HT1080 (cell line): ENCODE measurements at places on chromosomes 5 and 9. TPM values are rescaled to one million over a fixed set of nuclear protein-coding genes. Genes with fewer than 3 reads are reported as not detected.
A peak's percentile ranks its signal among the peaks of the same experiment; 100 is the strongest.

The PCDHGA8 gene
- total RNA-seq, result 0.17 and 0.61 TPM in 2 replicates

The SOWAHA gene
- total RNA-seq, result not detected in 2 replicates

The FBXW2 gene
- 24.1 and 67.1 TPM in 2 replicates for total RNA-seq

The GABRA6 gene
- total RNA-seq, result 1.9 and 2.9 TPM in 2 replicates

The NOL6 gene
- total RNA-seq, result 107 and 110 TPM in 2 replicates

The SELENOP gene
- not detected in 2 replicates for total RNA-seq

The NTRK2 gene
- total RNA-seq, result not detected in 2 replicates

The TLR4 gene
- total RNA-seq, result 15.5 and 16.4 TPM in 2 replicates

The TXNDC8 gene
- total RNA-seq, result not detected in 2 replicates

The NR2F1-AS1 gene
- 2.2 and 3.0 TPM in 2 replicates for total RNA-seq

The CFAP90 gene
- not detected in 2 replicates for total RNA-seq

The TAF11L5 gene
- not detected in 2 replicates for total RNA-seq

The SPINK13 gene
- 0.30 TPM in 1 of 2 replicates, not detected in the other for total RNA-seq

The DMRT3 gene
- total RNA-seq, result not detected in 2 replicates

- DNase-seq, result no peak
Measured at GRCh38 chr9:126528915-126529314, 84.8 kb upstream of the LMX1B start.

- no peak for DNase-seq
Measured at GRCh38 chr5:11247224-11247623, 486.2 kb upstream of the DAP start.

- DNase-seq, result no peak
Measured at GRCh38 chr9:116112236-116112635, 41.4 kb upstream of the PAPPA start.

GRCh38 chr5:53426878-53427277 lies 53.6 kb upstream of the FST start:
- no peak for DNase-seq

- DNase-seq, result no peak
Measured at GRCh38 chr5:6859951-6860638, 146.9 kb downstream of the TENT4A start.

DNA sequence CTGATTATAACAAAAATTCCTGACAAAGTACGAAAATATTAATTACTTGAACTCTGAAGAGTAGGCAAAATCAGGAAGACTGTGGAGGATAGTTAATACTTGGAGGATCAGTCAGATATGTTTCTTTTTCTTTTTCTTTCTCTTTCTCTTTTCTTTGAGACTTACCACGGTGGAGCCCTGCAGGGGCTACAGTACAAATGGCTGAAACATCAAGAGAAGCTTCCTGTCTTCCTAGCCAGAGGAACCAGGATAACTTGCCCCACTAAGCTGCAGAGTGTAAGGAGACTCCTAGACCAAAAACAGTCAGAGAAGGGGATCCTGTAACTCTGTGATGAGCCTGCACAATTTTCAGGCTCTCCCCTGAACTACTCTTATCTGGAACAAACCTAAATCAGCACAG lies 324.6 kb upstream of the TYRP1 start:
- DNase-seq, result no peak

DNA sequence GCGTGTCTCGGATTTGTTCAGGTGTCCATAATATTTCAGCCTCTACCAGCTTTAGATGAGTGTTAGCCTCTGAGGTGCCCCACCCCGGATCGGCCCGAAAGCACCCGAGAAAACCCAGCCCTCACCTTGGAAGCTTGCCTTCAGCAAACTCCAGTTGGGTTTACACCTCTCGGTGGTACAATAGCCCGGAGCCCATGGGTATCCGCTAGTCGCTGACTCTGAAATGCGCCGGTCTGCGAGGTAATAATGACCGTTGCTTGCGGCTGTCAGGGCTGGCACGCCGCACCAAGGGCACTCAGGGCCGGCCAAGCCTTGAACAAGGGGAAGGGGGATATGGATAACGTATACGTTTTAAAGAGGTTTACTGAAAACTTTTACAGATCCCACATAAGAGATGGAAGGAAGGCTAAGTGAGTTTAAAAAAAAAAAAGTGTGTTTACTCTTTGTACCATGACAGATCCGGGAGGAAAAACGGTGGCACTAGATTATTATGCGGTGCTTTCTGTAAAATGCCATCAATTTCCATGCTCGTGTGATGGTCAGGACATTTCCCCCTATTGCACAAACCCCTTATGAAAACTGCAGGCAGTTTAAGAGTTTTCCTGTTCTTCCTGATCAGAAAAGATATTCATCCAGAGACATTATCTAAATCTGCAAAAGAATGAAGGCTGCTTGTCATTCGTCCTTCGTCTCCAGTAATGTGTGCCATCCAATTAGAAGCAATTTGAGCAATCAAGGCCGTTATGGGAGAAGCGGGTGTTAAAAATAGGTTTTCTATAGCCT lies 124.2 kb downstream of the TMEM161B start:
- DNase-seq, result no peak

GRCh38 chr5:139633295-139634027 lies 14.7 kb upstream of the CXXC5 start:
- peak; percentile 84 for DNase-seq

DNA sequence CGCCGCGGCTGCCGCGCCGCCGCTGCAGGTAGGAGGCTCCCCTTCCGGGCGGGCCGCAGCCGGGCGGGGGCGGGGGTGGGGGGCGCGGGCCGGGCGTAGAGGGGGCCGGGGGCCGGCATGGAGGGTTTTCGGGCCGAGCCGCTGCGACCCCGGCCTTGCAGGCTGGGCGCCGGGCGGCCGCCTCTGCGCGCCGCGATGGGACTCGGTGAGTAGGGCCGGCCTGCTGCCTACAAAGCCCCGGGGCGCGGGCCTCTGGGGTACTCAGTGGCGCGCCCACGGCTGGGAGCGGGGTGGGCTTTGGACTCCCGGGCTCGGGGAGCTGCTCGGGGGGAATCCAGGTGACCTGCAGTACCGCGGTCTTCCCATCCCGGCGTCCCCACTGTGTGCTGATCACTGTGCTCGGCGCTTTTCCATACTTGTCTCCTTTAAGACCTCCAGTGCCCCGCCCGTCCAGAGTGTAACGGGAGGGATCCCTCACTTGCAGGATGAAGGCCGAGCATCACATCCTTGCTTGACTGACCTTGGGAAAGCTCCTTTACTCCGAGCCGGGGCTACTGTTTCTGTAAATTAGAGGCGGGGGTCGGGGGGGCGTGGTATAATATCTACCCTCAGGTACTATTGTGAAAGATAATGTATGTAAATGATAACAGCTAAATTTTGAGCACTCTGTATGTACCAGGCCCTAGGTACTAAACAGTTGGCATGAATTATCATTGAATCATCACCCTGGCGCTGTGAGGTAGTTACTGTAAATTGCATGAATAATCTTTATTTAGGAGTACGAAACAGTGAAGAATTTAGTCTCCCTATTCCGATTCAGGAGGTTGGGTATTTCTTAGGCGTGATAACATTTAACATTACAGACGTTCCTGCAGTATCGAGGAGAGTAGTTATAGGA lies 672 bp downstream of the MSANTD3 start:
- DNase-seq, result peak; percentile 70

GRCh38 chr5:171340491-171340890 lies 31.4 kb downstream of the TLX3 start:
- DNase-seq, result no peak

- DNase-seq, result peak; percentile 73
Measured at GRCh38 chr9:24602693-24603352, 57.1 kb upstream of the IZUMO3 start.

GRCh38 chr5:112951124-112951702 lies 25.4 kb upstream of the DCP2 start:
- no peak for DNase-seq

DNA sequence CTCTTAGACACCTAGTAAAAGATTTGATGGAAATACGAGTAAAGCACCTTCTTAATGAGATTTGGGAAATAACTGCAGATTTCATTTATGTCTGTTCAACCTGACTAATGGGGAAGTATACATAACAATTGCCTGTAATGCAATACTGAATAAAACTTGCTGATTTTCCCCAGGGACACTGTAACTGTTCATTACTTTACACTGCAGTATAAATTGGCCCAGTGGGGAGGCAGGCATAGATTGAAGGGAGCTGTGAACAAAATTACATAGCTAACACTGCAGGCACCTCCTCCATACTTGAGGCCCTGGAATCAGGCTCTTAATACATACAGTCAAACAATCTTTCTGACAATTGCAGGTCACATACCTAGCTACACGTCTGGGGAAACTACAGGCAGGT lies 216.2 kb downstream of the PTPRD start:
- no peak for DNase-seq

DNA sequence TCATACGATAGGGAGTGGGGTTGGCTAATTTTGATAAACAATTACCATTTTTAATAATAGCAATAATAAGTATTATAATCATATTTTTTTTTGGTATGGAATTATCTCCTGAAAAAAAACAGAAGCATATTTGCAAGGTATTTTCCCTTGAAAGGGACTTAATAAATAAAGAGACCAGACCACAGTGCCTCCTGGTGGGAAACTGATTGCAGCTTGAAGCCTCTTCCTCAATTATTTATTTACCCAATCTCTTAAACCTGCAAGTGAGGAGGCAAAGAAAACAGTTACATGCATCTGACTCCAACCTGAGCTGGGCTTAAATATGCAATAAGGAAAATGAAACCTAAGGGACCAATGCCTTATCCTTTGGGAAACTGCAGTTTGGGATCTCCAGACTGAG lies 388.1 kb upstream of the ACO1 start:
- no peak for DNase-seq

- no peak for DNase-seq
Measured at GRCh38 chr9:105651806-105652205, 10.5 kb upstream of the TAL2 start.

DNA sequence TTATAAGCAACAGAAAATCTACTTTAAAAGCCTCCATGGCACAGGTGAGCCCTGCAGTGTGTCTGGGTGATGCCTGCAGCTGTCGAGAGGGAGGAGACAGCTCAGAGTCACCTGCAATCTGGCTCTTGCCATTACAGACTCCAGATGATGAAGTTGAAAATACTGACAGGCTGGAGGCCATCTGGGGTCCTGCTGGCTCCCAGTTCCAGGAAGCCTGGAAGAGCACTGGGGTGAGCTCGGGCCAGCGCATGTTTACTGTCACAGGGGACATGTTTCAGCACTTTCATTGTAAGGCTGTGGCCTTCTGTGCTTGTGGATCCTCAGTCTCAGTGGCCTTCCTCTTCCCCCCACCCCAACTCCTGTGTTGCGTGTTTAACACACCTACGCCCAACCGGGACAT lies 28.4 kb downstream of the CEL start:
- DNase-seq, result no peak

DNA sequence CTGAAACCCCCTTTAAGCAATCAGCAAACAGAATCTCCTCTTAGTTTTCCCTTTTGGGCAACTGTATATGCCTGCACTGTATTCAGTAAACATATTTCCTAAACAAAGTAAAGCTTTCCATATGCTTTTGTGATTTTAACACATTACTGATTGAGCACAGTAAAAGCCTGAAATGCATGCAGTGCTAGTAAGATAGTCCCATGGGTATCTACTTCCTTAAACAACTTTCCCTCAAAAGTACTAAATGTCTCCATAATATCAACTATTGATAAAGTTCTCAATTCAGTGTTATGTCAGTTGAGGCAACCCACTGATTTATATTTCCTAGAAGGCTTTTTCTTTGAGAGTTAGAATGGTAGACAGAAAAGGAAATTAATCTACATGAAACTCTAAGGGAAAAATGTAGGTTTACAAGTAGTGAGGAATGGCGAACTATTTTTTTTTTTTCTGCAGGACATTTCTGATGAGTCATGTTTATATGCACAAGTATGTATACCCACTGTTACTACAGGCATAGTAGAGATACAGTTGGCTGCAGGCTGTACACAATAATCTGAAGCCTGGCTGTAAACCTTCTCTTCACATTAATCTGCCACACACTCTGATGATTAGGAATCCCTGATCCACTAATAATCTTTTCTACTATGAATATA lies 31.2 kb upstream of the CEP120 start:
- DNase-seq, result peak; percentile 55

DNA sequence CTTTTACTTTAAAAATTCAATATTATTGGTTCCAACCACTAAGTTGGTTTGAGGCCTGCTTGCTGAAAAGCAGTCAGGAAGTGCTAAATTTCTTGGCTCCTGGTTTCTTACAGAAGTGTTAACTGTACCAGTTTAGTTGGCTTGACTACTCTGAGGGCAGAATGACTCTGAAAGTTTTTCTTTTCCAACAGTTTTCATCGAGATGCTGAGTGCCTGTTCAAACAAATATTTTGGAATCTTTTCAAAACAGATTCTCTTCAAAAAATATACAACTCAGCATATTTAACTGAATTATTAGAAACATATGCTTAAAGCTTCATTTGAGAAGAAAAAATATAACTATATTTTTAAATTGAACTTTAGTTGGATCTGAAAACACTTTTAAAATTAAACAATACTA lies 37.0 kb downstream of the SLC38A9 start:
- DNase-seq, result no peak

GRCh38 chr9:88321764-88322163 lies 66.5 kb upstream of the SPIN1 start:
- no peak for DNase-seq

DNA sequence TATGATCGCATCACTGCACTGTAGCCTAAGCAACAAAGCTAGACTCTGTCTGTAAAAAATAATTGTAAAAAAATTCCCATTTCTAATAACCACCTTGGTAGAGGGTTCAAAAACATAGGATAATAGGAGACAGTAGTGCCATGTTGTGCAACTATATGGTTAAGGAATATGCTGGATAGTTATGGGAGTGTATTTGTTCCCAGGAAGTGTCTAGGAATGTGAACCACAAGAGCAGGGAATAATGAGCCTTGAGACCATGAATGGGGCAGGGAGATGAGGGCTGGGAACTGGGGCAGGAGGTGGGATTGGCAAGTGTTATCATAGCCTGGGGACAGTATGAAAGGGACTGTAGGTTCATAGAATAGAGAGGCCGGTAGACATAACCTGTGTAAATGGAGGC lies 50.4 kb downstream of the RUSC2 start:
- DNase-seq, result no peak

GRCh38 chr9:101014566-101014965 lies 14.0 kb upstream of the PLPPR1 start:
- DNase-seq, result no peak

DNA sequence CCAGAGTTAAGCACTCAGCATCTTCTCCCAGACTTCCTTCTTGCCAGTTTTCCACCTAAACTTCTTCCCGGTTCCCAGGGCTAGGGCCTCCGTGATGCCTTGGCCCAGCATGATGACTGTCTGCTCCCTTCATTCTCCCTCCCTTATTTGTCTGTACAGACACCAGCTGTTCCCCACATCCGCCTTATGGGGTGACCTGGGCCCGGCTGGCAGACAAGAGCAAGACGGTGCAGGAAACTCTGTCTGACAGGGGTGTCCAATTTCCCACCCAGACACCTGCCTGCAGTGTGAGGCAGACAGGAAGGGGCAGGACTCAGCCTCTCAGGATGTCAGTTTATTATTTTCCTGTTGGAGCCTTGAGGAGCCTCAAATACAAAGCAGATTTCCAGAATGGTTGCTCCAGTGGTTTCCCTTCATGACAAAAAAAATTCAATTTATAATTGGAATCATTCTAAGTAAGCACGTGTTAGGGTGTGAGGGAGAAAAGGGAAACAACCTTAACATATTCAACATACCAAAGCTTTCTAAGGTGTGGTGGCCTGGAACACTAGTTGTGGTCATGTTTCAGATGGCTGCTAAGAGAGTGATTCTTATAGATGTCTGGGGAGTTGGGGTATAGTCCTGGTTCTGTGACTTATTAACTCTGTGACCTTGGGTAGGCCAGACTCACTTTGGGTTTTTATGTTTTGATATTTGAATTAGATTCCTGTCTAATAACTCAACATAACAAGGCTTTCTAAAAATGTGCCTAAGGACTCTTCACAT lies 234.5 kb downstream of the PAPPA start:
- no peak for DNase-seq

GRCh38 chr5:105150323-105150722 lies 1587.7 kb upstream of the NUDT12 start:
- DNase-seq, result no peak

- no peak for DNase-seq
Measured at GRCh38 chr9:97501972-97502221, 431 bp downstream of the TMOD1 start.
